Colonic mucosa (tissue), 4 donors: ENCODE measurements at places on chromosomes 12 and 14. TPM values are rescaled to one million over a fixed set of nuclear protein-coding genes. Genes with fewer than 3 reads are reported as not detected.
A peak's percentile ranks its signal among the peaks of the same experiment; 100 is the strongest.

INHBE gene
- not detected for total RNA-seq

- H3K27ac ChIP-seq, result no peak overlapping the region
- no peaks in the 10 kb centered on the region for H3K4me1 ChIP-seq
- H3K27me3 ChIP-seq, result no peaks in the 10 kb centered on the region
Measured at GRCh38 chr12:11580125-11580751, 69.2 kb upstream of the ETV6 start.

- H3K27me3 ChIP-seq, result no peaks in the 10 kb centered on the region
- H3K4me1 ChIP-seq, result no peaks in the 10 kb centered on the region
- no peaks in the 10 kb centered on the region for H3K36me3 ChIP-seq
- DNase-seq, result no peak
- H3K27ac ChIP-seq, result no peak overlapping the region
Measured at GRCh38 chr14:68468437-68469207, 324.2 kb downstream of the ZFP36L1 start.

DNA sequence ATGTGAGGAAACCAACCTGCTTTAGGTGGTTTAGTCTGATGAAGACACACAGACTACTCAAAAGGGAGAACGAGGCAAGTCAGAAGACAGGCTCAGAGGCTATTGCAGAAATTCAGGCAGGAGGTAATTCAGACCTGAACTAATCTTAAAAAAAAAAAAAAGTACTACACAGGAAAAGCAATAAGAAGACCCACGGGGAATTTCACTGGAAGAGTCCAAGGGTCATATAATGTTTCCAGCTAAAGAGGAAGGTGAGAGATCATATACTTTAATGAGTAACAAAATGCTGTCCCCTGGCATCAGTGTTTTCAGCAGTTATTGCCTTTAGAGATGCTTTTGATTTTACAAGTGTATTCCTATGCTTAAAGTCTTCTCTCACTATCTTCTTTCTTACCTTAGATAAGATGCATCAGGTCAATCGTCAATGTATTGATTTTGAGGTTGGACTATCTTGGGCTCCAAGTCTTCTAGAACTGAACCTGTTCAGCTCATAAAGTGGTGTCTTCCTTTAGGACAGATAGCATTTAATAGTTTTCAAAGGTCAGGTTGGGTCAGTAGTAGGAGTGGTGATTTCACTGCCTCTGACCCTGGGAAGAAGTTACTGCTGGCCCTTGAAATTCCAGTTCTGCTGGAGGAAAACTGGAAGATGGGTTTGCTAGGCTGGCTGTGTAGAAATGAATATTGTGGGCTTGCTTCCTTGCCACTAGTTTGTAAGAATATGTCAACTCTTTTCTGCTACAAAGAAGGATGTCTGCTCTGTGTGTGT lies 60.0 kb downstream of the FAR2 start:
- DNase-seq, result peak; percentile 55
- H3K36me3 ChIP-seq, result no peaks in the 10 kb centered on the region
- H3K4me3 ChIP-seq, result no peak overlapping the region
- peak overlapping the region; percentile 78 for H3K27ac ChIP-seq

GRCh38 chr12:81039231-81039630 lies 38.6 kb upstream of the ACSS3 start:
- DNase-seq, result no peak
- no peak overlapping the region for H3K4me3 ChIP-seq
- no peaks in the 10 kb centered on the region for H3K36me3 ChIP-seq
- no peaks in the 10 kb centered on the region for H3K27me3 ChIP-seq
- no peak overlapping the region for H3K27ac ChIP-seq
- H3K4me1 ChIP-seq, result no peaks in the 10 kb centered on the region

- no peak overlapping the region for H3K27ac ChIP-seq
- no peaks in the 10 kb centered on the region for H3K4me1 ChIP-seq
- no peaks in the 10 kb centered on the region for H3K36me3 ChIP-seq
- H3K27me3 ChIP-seq, result no peaks in the 10 kb centered on the region
- no peak overlapping the region for H3K4me3 ChIP-seq
Measured at GRCh38 chr14:36818246-36818645, 156.6 kb downstream of the PAX9 start.

DNA sequence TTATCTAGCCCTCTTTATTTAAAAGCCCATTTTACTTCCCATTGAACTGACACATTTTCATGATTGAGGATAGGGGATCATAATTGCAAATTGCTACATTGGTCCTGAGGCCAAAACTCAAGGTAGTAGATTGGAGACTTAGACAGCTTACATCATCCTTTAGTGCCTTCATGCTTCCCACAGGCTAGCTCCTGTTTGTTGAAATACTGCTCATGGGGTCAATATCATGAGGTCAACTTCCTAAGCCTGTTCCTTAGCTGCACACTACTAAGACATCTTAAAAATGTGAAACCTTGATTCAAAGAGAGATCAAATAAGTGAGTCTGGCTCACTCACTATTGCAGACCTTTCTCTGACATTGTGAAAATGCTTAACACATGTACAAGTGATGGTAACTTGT lies 113.0 kb downstream of the TBC1D30 start:
- no peak overlapping the region for H3K4me3 ChIP-seq
- no peak overlapping the region for H3K27ac ChIP-seq
- H3K36me3 ChIP-seq, result no peaks in the 10 kb centered on the region
- no peak for DNase-seq
- no peaks in the 10 kb centered on the region for H3K27me3 ChIP-seq
- no peaks in the 10 kb centered on the region for H3K4me1 ChIP-seq

GRCh38 chr14:65849558-65849957 lies 437.0 kb downstream of the FUT8 start:
- H3K4me1 ChIP-seq, result no peaks in the 10 kb centered on the region
- H3K4me3 ChIP-seq, result no peak overlapping the region
- DNase-seq, result no peak
- H3K27me3 ChIP-seq, result no peaks in the 10 kb centered on the region

- H3K27ac ChIP-seq, result no peak overlapping the region
- no peaks in the 10 kb centered on the region for H3K36me3 ChIP-seq
- no peak for DNase-seq
- no peaks in the 10 kb centered on the region for H3K27me3 ChIP-seq
- no peaks in the 10 kb centered on the region for H3K4me1 ChIP-seq
Measured at GRCh38 chr14:95664066-95664465, 22.2 kb upstream of the TCL1B start.

DNA sequence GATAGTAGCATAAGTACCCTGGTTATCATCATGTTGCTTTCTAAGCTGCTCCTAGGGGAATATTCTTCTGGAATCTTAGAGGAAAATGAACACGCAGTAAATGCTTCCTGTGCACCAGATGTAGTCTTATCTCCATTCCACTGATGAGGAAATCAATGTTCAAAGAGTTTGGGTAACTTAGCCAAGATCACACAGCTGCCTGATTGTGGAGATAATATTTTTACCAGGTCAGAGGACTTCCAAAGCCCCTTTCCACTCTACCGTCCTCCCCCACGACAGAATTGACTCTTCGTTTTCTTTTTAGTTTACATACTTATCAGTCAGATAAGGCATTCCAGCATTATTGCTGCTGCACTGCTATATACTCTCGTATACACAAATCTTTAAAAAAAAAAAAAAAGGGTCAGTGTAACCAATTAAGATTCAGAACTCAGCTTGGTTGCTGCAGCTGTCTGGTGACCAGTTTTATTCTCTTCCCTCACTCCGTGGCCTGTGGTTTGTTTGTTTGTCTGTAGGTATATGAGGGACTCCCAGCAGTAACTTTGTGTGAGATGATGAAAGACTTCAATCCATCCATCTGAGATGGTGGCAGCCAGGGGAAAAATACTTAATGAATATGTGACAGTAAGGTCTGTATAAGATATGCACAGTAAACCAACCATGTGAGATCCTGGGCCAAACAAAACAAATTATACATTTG lies 110.5 kb downstream of the TGFB3 start:
- peak overlapping the region; percentile 26 for H3K27ac ChIP-seq
- no peaks in the 10 kb centered on the region for H3K27me3 ChIP-seq
- H3K36me3 ChIP-seq, result no peaks in the 10 kb centered on the region
- H3K4me1 ChIP-seq, result no peaks in the 10 kb centered on the region
- no peak overlapping the region for H3K4me3 ChIP-seq
- no peak for DNase-seq

DNA sequence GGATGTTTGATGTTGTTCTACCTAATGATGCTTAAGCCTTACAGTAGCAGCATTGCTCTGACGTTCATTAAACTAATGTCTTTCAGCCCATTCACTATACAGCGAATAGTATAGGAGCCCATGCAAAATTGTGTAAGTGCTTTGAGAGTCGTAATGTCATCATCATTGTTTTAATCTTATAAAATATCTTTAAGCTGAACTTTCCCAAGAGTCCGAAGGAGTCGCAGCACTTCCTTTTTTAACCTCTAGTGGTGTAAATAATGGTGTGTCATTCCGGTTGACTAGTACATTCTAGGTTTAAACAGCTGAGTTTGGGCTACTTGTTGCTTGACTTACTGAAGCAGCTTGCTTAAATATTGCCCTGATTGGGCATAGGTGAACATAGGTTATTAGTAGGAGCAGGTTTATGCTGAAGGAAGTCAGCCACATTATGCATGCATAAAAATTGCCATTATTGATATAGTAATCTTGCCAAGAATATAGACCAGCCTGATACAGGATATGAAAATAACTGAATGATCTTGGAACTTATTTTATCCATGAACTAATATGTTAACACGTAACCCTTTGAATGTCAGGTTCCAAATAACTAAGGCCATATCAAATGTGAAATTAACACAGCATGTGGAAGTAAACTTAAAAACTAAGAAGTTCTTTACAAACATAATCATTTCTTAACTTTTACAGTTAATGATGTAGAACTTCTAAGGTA lies 2.6 kb downstream of the WNK1 start:
- no peaks in the 10 kb centered on the region for H3K36me3 ChIP-seq
- peak overlapping the region; percentile 98 for H3K27ac ChIP-seq
- H3K27me3 ChIP-seq, result no peaks in the 10 kb centered on the region
- no peak for DNase-seq
- peak overlapping the region; percentile 95 for H3K4me3 ChIP-seq

DNA sequence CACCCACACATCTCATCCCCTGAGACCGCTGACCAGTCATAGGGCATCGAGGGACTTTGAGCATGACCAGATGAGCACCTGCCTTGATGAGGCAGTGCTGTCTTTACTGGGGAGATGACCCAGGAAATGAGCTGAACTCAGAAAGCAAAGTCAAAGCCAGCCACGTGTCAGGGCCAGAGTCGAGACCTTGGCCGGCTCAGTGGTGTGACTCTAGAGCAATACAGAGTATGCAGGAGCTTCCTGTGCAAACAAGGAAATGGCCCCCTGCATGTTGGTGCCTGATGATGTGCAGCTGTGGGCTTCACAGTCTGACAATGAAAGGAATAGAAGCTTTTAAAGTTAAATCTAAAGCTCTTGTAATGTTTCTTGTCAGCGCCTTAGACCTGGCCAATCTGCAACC lies 332.9 kb downstream of the PCNX1 start:
- H3K4me1 ChIP-seq, result no peaks in the 10 kb centered on the region
- no peaks in the 10 kb centered on the region for H3K27me3 ChIP-seq
- no peak overlapping the region for H3K4me3 ChIP-seq
- no peaks in the 10 kb centered on the region for H3K36me3 ChIP-seq

DNA sequence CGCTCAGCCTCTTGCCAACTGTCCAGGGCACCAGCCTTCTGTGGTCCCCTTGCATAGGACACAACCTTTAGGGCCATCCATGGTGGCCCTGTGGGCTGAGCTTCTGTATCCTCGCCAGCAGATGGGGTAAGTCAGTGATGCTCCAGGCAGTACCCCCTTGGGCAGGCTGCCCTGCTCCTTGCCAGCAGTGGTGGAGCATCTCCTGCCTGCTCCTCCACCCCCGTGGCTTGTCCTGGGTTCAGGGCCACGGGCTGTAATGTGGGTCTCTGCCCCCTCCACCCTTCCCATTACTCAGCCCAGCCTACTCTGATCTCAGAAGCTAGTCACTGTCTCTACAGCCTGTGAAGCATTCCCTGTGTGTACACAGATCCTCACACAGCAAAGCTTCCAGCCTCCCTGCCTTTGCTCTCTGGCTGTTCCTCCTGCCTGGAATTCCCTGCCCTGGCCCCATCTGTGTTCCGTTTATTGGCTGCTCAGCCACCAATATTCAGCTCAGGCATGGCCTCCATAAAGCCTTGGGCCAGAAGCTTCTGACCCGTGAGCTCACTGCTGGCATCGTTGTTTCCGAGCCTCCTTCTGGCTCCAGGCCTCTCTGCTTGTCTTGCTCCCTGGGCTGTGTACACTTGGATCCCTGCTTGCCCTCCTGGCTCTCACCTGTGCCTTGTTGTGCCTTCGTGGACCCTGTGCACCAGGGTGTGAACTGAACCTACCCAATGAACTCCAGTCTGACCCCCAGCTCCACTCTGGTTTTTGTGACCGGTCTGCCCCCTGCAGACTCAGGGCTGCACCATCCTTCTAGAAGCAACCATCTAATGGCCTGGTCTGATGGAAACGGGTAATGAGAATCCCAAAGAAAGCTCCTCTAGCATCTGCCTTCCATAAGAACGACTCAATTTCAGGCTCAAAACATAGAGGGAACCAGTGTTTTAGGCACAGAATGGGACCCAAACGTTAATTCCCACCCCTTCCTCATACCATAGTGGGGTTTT lies 177.0 kb upstream of the PRMT8 start:
- no peaks in the 10 kb centered on the region for H3K36me3 ChIP-seq
- H3K4me1 ChIP-seq, result no peaks in the 10 kb centered on the region
- DNase-seq, result no peak
- no peak overlapping the region for H3K27ac ChIP-seq
- H3K4me3 ChIP-seq, result no peak overlapping the region

DNA sequence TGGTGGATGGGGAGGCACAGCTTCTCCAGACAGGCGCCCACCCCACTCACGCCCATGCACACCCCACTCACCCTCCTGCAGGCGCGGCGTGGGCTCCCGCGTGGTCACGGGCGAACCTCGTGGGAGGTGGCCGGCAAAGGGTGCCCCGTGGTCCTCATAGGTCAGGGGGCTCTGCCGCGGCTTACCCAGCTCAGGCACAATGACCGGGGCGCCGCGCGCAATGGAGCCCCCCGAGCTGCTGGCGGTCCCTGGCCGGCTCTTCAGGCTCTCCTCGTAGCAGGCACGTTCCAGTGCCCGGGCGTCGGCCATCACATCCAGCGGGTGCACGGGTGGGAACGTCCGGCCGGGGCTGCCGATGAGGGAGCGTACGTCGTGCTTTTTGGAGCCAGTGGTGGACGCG lies 49.6 kb downstream of the RFLNA start:
- H3K4me3 ChIP-seq, result no peak overlapping the region
- no peaks in the 10 kb centered on the region for H3K27me3 ChIP-seq
- no peak for DNase-seq

DNA sequence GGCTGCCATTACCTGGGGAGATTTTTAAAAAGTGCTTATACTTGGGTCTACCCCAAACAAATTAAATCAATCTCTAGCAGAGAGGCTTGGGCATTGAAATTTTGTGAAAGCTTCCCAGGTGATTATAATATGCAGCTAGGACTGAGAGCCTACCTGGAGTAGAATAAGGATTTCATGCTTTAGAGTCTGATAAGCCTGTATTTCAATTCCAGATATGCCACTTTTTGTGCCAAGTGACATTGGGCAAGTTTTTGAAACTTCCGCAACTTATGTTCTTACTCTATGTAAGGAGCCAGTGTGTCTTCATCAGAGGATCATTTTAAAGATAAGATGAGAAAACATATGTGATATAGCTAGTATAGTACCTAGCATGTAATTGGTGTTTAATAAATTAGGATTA lies 159.8 kb upstream of the LRIG3 start:
- no peaks in the 10 kb centered on the region for H3K4me1 ChIP-seq
- no peak overlapping the region for H3K4me3 ChIP-seq
- DNase-seq, result no peak
- H3K36me3 ChIP-seq, result no peaks in the 10 kb centered on the region
- no peak overlapping the region for H3K27ac ChIP-seq

PHETA1 gene
- 21.8 TPM for total RNA-seq
